Natural killer cell (primary cell): ENCODE measurements at places on chromosomes 2 and 18.

GRCh38 chr2:209476367-209477208 lies 52.7 kb downstream of the MAP2 start:
- no peak for DNase-seq

DNA sequence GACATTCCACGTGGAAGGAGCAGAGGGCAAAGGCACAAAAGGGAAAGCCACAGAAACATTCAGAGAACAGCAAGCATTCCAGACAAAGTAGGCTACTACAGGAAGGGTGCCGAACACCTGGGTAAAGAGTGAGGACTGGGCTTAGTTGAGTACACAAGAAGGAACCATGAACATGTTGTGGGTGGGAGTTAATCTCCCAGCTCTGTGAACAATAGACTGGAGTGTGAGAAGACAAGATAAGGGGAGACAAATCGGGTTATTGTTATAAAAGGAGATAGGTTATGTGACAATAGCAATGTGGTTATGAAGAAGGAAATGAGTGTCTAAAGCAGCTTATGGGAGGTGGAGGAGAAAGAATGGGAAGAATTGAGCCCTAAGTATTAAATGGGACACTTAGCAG lies 70.0 kb downstream of the DPP4 start:
- no peak for DNase-seq

DNA sequence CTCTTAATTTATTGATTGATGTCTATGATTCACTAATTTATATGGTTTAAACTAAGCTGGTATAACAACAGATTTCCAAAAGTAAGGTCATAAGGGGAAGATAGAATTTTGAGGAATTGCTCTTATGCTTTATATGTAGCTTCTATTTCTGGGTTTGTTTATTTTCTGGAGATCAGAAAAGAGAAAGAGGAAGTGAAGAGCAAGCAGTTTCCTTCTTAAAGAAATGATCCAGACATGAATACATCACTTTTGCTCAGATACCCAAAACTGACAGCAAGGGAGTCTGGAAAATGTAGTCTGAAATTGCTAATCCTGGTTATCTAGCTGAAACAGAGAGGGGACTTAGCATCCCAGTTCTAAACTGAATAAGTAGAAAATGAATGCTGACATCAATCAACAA lies 912.5 kb upstream of the CRIM1 start:
- no peak for DNase-seq

- no peak for DNase-seq
Measured at GRCh38 chr18:39072970-39073369, 1507.4 kb upstream of the CELF4 start.

GRCh38 chr18:14768241-14768640 lies 20.3 kb downstream of the ANKRD30B start:
- no peak for DNase-seq

GRCh38 chr2:77387324-77387723 lies 134.9 kb downstream of the LRRTM4 start:
- DNase-seq = no peak

DNA sequence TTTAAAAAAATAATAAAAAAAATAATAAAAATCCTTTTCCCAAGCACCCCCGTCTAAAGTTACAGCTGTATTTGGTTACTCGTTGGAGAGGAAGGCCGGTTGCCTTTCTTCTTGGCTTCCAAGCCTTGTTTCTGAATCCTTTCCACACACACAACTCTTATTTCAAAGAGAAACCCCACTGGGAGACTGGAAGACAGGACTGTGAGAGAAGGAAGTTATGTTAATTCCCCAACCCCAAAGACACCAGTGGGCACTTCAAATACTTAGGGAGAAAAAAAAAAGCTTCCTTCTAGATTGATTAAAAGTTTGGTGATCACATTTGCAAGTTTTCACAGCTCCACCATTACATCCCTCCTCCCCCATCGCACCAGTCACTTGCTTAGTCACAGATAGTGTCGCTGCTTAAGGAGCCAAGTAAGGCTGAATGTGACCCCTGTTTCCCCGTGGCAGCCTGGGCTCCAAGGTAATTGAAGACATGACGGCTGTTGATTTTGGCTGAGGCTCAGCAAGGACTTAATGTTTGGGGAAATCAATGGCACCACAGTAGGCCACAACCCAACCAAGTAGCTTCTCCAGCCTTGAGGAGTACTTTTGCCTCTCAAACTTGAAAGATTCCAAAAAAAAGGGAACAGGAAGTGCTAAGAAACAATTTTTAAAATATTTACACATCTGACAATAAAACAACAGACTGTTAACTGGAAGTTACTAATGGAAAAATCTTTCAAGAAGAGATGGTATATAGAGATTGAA lies 40.8 kb upstream of the FRZB start:
- no peak for DNase-seq

DNA sequence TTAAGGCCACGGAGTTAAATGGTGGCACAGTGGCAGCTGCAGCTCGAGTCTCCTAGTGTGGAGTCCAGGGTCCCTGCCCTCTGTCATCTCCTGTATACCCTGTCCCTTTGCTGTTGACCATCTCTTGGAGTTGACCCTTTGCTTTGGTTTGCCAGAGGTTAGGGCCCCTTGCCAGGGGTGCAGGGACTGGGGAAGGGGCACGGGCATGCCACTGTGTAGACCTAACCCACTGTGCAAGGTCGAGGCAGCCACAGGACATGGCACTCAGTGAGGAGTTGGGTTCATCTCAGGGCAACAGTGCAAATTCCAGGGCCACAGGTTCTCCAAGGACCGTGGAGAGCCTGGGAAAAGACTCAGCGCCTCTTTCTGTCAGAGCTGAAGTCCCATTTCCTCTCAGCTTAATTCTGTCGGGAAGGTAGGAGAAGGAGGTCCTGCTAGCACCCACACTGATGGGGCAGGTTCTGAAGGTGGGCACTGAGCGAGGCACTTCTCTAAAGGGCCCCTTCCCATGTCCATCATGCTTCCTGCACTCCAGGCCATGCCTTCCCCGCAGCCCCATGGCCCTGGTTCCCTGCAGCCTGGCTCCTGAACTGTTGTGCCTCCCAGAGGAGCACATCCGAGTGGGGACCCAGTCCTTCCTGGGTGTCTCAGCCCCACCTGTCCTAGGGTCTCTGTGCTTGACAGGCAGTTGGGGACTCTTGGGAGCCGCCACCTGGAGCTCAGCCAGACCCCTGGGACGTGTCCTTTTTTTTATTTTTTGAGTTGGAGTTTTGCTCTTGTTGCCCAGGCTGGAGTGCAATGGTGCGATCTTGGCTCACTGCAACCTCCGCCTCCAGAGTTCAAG lies 2.8 kb downstream of the KHK start:
- no peak for DNase-seq

GRCh38 chr18:379681-380330 lies 112.0 kb upstream of the THOC1 start:
- no peak for DNase-seq

GRCh38 chr2:61753512-61753911 lies 100.3 kb downstream of the FAM161A start:
- no peak for DNase-seq

GRCh38 chr2:178448968-178449661 lies 1.9 kb downstream of the PRKRA start:
- DNase-seq = no peak

DNA sequence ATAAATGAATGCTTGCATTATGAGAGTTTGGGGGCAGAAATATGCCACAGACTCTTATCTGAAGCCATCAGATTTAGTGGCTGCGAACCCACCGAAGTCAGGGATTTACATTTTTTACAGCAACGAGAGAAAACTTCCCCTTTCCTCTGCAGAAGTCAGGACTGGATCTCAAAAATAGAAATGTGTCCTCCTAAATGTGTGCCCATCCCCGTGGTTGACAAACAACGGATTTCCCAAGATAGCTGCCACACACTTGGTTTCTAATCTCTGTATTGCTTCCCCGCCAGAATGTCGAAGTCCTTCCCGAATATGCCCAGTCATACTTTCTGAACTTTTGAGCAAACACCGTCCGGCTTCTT lies 879 bp upstream of the ADAM23 start:
- DNase-seq = no peak

- no peak for DNase-seq
Measured at GRCh38 chr18:62550746-62551145, 27.9 kb downstream of the ZCCHC2 start.

- no peak for DNase-seq
Measured at GRCh38 chr18:59685501-59685900, 11.7 kb downstream of the CCBE1 start.

DNA sequence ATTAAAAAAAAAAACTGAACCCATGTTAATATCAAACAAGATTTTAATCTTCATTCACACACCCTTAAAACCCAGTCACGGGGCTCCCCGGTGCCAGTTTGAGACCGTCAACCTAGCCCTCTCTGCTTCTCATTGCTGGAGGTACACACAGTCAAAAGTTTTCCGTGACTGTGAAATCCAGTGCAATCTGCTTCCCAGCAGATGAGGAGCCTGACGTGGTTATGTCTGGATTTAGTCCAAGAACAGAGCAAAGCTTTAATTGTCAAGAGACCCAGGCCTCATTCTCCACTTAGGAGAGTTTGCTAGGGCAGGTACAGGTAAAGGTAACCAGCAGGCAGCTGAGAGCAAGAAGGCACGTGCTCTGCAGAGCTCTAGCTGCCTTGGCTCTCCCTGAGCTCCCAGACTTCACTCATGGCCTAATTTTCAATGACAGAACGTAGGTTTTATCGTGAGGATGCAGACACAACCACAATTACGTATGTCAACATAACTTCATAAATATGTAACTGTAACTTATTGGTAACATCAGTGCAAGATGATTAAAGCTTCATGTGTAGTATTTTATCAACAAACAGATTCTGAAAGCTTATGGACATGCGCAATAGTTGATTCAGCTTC lies 56.3 kb downstream of the SLC16A14 start:
- DNase-seq = no peak

DNA sequence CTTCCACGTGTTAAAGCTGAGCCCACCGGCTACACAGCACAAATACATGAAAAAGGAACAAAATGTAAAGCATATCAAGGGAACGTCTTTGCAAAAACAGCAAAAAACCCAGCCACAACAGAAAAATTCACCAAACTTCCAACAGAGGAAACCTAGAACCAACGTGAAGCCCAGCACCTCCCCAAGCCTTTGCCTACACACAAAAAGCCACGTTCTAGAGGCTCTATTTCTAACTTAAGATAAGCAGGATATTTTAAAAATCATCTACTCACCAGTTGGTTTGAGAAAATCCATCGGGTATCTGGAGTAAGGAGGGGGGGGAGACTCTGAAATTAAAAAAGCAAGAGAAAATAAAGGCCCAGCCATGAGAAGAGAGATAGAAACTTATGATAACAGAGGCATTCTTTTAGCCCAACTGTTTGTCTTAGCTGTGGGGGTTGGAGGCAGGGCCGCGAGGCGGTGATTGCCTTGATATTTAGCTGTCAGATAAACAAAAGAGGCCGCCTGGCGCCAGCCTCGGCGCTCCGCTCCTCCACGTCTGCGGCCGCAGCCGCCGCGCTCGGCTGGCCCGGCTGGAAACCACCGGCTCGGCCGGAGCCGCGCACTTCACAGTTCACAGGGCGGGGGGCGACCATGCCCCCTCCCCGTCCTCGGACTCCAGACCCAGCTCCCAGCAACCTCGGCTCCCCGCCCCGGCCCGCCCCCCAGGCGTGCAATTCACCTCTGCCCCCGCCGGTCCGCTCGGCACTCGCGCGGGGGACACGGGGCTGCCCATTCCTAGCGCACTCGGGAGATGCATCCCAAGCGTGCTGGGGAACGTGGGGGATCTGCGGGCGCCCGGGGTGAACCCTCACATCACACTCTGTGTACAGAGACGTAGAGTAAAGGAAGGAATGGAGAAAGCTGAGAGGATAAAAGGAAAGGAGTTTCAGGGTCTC lies 2.4 kb downstream of the SMAD7 start:
- peak; percentile 67 for DNase-seq

GRCh38 chr2:179265082-179265510 lies 464 bp upstream of the SESTD1 start:
- DNase-seq = no peak

- no peak for DNase-seq
Measured at GRCh38 chr2:30217644-30218337, 13.5 kb upstream of the LBH start.

DNA sequence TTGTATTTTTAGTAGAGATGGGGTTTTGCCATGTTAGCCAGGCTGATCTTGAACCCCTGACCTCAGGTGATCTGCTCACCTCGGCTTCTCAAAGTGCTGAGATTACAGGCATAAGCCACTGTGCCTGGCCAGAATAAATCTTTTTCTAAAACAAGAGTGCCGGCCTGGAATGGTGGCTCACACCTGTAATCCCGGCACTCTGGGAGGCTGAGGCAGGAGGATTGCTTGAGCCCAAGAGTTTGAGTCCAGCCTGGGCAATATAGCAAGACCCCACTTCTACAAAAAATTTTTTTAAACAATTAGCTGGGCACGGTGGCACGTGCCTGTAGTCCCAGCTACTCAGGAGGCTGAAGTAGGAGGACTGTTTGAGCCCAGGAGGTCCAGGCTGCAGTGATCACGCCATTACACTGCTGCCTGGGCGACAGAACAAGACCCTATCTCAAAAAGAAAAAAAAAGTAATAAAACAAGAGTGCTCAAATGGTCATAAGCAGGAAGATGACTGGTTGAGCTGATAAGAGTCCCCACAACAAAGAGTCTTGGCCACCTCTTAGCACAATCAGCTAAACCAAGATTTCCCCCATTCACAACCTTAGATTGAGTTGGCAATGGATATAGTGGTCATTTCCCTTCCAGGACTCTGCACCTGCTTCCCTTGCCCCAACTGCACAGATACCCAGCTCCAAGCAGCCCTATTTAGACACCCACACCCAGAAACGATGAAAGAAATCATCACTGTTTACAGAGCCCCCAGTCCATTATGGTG lies 5.8 kb upstream of the UCN start:
- DNase-seq = no peak

DNA sequence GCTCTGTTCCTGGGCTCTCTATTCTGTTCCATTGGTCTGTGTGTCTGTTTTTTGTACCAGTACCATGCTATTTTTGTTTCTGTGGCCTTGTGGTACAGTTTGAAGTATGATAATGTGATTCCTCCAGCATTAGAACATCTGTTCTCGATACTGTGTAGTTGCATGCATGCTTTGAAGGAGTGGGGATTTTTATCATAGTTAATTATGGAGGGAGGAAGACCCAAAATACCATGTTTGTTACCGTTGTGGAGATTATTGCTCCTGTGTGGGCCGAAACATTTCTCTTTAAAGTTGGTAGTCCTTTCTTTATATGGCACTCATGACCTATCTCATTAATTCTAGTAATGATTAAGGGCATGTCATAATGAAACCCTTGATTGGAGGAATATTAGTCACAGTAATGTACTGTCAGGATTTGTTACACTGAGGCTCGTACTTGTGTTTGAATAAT lies 87.6 kb downstream of the TTC27 start:
- DNase-seq = no peak

- no peak for DNase-seq
Measured at GRCh38 chr2:106825161-106825560, 60.8 kb downstream of the ST6GAL2 start.

- DNase-seq = no peak
Measured at GRCh38 chr2:160941290-160941846, 218.9 kb upstream of the TANK start.

- DNase-seq = no peak
Measured at GRCh38 chr2:37379881-37380296, 35.5 kb downstream of the QPCT start.

GRCh38 chr2:29233428-29233827 lies 118.2 kb downstream of the CLIP4 start:
- no peak for DNase-seq
